ENCODE measurements at places on chromosomes 13 and 19.

GRCh38 chr19:48644839-48645619, 958 bp downstream of the CA11 start:
- DNase-seq, result no peak

GRCh38 chr13:55199134-55199533, 1941.6 kb upstream of the PRR20A start:
- DNase-seq, result no peak

DNA sequence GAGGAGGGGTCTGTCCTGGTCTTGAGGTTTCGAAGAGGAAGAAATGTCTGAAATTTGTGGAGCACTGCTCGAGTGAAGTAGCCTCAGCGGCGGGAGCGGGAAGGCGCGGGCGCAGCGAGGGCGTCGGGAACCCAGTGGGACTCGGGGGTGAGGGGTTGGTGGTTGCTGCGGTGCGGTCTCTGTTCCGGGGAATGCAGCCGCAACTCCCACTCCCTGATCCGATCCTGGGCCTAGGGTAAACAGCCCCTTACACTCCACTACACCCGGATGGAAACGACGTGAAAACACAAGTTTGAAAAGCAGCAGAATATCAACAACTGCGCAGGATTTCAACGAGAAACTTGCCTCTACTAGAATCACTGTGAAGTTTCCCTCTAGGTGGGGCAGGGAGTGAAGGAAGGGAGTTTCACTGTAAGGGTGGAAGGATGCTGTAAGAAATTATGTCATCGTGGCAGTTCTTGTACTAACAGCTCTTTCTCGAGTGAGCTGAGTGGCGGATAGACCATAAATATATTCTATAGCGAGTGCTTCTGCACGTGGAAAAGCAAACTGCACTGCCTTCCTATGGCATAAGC, 2.0 kb upstream of the KLF12 start:
- DNase-seq, result no peak

DNA sequence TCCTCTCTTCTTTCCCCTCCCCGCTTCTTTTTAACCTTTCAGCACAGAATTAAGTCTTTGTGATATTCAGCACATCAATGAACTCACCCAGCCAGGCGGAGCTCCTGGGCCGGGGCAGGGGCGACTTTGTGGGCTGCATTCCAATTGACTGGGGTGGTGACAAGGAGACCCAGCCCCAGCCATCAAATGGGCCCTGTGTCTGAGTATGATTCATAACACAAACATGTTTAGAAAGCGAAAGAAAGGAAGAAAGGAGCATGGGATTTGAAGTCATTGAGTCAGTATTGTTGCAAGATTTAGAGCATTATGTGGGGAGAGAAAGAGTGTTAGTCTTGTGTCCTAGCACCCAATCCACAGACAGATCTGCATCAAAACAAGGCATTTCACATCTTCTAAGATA, 185.3 kb downstream of the LHFPL6 start:
- DNase-seq, result no peak

- DNase-seq, result no peak
Observed at GRCh38 chr13:93368296-93368695, 141.7 kb downstream of the GPC6 start.

GRCh38 chr13:33717775-33718174, 100.2 kb upstream of the RFC3 start:
- DNase-seq, result no peak

DNA sequence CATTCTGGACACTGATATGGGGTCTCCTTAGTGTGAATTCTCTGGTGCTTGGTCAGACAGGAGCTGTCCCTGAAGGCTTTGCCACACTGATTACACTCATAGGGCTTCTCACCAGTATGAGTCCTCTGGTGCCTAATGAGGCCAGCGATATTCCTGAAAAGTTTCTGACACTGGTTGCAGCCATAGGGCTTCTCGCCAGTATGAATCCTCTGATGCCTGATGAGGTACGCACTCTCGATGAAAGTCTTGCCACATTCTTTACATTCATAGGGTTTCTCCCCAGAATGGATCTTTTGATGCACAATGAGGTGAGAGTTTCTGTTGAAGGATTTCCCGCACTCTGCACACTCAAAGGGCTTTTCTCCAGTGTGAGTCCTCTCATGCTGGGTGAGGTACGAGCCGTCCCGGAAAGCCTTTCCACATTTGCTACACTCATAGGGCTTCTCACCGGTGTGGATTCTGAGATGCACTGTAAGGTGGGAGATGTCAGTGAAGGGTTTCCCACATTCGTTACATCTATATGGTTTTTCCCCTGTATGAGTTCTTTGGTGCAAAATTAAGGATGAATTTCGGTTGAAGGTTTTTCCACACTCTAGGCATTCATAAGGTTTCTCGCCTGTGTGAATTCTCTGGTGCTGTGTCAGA, 22.4 kb downstream of the ZNF329 start:
- no peak for DNase-seq

DNA sequence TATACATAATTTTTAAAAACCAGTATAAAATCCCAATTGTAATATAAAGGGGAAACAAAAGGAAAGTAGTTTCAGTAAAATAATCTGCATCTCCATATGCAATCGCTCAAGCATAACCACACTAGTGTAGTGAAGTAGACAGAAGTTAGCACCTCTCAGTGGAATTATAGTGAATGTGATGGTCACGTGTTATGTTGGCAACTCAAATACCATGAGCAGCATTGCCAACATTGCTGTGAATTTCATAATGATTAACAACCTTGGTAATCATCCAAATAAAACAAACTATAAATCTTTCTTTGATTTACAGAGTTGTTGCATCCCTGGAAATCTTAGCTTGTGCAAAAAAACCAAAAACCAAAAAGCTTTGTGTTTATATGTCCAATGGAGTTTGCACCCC, 77.3 kb upstream of the SIAH3 start:
- no peak for DNase-seq

DNA sequence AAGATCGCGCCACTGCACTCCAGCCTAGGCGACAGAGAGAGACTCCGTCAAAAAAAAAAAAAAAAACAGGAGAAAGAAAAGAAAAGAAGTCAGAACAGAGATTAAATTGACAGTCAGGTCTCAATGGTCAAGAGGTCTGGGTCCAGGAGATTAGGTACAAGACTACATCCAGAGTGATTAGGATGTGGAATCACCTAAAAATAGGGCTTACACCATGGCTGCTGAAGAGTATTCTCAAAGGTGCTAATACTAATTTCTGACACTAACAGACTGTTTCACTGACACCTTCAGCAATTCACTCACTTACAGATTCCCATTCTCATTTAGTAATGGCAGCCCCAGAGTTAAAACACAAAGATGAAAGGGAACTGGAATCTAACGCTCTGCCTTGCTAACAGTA, 91.7 kb downstream of the TBC1D4 start:
- DNase-seq, result no peak

DNA sequence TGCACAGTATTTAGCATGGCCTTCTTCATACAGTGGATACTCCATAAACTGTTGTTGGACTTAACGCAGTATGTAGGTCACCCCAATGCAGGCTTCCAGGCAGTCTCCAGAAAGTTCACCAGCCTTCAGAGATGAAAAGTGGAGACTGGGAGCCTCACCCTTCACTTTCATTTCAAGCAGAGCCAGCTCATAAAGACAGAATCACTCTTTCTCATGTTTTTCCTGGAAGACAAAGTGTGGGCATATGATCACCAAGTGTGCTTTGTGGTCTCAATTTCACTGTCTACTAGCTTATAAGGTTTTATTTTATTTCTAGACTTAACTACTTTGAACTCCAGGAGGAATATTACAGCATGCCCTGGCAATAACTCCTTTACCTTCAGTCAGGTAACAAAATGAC, 26.3 kb upstream of the TNFSF11 start:
- DNase-seq, result no peak

DNA sequence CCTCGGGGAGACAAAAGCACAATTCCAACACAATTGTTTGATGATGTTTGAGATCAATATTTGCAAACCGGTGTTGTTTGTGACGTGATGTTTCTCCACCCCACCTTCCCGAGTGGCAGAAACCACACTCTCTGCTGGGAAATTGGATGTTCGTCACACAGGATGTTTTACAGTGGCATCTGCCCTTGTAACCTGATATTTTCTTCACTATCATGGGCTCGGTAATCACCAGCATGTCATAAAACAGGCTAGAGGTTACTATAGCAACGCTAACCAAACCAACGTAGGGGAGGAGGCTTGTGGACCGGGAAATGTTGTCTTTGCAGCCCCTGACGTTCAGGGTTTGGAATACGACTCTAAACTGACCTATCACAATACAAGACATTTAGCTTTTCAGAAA, 454.5 kb downstream of the IRS2 start:
- DNase-seq, result no peak

- no peak for DNase-seq
Observed at GRCh38 chr19:49836176-49837008, 14.6 kb upstream of the PTOV1 start.

- DNase-seq, result no peak
Observed at GRCh38 chr19:51107406-51108065, 673 bp downstream of the CTU1 start.

- no peak for DNase-seq
Observed at GRCh38 chr13:62067821-62068220, 652.2 kb upstream of the PCDH20 start.

GRCh38 chr13:46615888-46616531, 63.0 kb downstream of the LRCH1 start:
- DNase-seq, result no peak

DNA sequence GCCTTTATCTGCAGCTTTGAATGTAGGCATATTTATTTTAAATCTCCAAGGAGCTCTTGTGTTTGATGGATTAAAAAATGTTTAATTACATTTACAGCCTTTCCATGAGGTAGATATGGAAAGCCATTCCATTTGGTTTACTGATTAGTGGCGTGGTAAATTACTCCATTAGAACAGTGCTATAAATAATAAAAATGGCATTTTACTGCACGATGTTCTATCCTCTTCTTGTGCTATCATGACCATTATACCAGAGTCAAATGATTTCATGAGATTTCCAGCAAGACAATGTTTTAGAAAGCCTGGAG, 250.9 kb upstream of the HTR2A start:
- no peak for DNase-seq

DNA sequence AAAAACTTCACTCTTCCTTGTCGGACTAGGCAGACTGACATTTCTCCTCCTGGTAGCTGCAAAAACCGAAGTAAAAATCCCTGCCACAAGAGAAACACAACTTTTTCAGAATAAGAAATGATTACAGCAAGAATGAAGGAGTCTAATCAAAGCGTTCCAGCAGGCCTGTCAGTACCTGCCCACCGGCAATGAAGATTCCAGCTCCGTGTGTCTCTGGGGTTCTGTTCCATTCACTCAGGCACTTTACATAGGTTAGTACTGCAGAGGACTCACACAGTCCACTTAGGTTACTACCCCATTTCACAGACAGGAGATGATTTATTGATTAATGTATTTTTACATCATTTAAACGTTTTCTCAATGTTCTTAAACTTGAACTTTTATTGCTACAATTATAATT, 275.5 kb downstream of the NHLRC3 start:
- DNase-seq, result no peak

GRCh38 chr19:40607311-40608239, 6.4 kb downstream of the LTBP4 start:
- DNase-seq, result no peak

GRCh38 chr13:41065078-41065477, 3.8 kb downstream of the WBP4 start:
- DNase-seq, result no peak

GRCh38 chr19:11159598-11160439, 4.2 kb upstream of the SPC24 start:
- no peak for DNase-seq

DNA sequence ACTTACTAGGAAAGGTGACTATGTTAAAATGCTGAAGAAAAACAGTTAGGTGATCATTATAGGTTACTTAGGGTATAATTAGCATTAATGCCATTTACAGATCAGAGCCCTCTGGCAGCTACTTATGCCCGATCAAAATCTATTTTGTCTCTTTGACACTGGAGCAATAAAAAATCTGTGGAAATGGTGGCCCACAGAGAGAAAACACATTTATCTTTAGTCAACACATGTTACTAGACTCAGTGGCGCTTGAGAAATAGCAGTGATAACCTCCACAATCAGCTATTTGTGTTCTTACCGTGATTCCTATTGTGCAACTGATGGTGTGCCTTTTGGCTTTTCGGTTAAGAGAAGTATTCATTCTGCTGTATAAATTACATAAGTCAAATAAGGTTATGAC, 1519.6 kb downstream of the PCDH9 start:
- DNase-seq, result no peak

GRCh38 chr19:4624733-4625362, 14.5 kb upstream of the TNFAIP8L1 start:
- peak; percentile 70 for DNase-seq

- DNase-seq, result no peak
Observed at GRCh38 chr13:29507356-29507755, 88.1 kb downstream of the SLC7A1 start.

GRCh38 chr13:45786293-45786920, 65.1 kb downstream of the SIAH3 start:
- no peak for DNase-seq

GRCh38 chr19:49064029-49064629, 489 bp downstream of the NTF4 start:
- no peak for DNase-seq

- DNase-seq, result no peak
Observed at GRCh38 chr13:109778102-109778542, 8.3 kb downstream of the IRS2 start.

GRCh38 chr13:76894401-76895110, 8.4 kb upstream of the KCTD12 start:
- DNase-seq, result no peak

DNA sequence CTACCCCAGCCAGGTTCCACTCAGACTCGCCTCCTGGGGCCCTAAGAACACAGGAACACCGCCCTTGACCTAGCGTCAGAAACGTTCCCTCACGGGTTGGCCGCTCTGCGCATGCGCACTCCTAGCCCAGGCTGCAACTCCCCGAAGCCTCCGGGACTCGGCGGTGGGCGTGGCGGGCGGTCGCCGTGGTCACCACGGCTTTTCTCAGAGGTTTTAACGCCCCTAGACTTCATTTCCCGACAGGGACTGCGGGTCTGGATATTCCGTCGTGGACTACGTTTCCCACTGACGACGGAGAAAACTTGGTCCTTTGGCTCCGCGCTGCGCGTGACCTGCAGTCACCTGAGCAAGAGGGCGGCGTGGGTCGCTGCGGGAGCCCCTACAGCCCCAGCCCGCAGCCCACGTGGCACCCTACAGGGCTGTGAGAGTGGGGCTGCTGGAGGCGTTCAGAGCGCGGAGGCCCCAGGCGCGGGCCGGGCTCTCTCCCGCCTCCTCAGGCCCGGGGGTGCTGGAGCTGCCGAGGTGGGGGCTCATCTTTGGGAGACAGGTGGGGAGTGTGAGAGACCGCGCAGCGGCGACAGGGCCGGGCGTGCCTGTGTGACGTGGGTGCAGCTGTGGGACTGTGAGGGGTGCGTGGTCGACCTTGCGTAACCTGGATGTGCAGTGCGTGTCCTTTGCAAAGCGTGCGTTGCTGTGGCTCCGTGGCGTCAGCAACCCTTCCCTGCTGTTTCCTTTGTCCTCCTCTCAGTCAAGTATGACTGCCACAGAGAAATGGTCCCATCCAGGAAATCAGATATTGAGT, 38.0 kb upstream of the ZNF573 start:
- peak; percentile 63 for DNase-seq
